ENCODE measurements at places on chromosomes 1 and 21.
A peak's percentile ranks its signal among the peaks of the same experiment; 100 is the strongest.

DNA sequence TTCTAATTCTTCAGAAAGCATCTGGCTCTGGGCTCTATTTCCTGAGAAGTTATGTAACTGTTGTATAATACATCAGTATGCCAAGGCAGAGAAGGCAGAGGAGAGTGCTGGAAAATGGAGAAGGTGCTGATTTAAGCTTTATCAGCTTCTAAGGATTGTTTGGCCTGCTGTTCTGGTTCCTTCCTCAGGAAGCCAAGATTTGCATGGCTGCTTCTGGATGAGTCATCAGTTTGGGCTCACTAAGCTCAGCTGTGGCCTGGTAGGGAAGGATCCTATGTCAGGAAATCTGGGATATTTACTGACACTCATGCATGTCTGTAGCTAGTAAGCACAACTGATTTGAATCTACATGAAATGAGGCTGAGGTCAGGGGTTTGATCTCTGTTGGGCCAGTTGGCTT is 73.2 kb upstream of the ADGRL4 start:
- DNase-seq = peak; percentile 4

DNA sequence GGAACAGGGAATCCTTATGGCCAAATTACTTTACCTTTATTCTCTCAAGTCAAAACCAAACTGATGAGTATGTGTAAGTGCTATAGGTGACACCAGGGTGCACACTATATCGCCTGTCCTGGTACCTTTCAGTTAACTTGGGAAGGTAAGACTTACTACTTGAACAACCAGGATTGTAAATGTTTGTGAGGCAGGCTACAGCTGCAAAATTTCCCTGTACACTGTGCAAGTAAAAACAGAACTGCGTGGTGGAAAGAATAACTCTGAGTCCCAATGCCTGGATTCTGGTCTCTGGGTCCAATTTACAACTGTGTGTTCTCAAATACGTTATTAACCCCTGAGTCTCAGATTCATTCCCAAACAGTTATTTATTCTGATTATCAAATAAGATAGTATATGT is 73.5 kb downstream of the TENT5C start:
- no peak for DNase-seq

- no peak for DNase-seq
These were observed 225.7 kb downstream of the GREM2 start for GRCh38 chr1:240385985-240386978.

DNA sequence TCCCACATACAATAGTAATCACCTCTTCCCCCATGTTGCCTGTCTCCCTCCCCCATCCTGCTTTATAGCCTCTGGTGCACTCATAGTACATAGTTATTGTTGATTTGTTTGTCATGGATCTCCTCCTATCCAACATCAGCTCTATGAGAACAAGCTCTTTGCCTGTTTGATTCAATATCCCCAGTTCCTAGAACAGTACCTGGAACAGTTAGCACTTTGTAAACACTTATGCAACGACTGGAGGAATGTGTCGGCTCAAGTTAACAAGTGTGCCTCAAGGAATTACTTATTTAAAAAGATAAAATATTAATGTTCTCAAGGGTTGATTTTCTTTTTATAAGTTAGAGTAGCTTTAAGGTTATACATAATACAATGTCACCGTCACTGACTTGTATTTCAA is 271.6 kb upstream of the KAZN start:
- DNase-seq = no peak

DNA sequence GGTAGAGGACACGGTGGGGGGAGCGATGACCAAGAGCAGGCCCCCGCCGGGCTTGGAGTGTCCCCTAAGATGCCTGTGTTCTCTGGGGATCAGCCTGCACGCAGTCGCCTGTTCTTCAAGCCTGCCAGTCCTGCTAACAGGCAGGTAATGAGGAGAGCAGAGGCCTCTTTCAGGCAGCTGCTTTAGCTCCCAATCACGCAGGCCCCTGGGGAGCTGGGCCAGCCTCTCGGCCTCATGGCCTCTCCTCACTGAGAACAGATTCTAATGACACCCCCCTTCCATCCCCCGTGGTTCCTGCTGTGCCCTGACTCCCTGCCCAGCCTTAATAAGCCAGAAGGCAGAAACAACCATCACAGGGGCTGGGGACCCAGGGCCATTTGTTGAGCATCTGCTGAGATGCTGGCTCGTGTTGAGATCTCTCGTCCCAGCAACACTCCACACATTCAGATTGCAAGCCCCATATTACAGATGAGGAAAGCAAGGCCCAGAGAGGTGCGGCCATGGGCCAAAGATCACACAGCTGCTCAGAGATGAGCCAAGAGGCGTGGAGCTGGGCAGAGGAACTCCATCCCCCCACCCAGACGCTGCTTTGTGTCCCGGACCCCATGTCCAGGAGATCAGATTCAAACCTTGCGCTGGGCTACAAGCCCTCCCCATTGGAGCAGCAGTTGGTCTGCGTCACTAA is 71.6 kb upstream of the CASZ1 start:
- no peak for DNase-seq

- DNase-seq = no peak
These were observed 182.5 kb upstream of the SGIP1 start for GRCh38 chr1:66351478-66351877.

- DNase-seq = peak; percentile 52
These were observed 390 bp downstream of the ZFP69B start for GRCh38 chr1:40450495-40451237.

GRCh38 chr1:44405798-44406736 is 1.0 kb downstream of the RNF220 start:
- DNase-seq = peak; percentile 21

DNA sequence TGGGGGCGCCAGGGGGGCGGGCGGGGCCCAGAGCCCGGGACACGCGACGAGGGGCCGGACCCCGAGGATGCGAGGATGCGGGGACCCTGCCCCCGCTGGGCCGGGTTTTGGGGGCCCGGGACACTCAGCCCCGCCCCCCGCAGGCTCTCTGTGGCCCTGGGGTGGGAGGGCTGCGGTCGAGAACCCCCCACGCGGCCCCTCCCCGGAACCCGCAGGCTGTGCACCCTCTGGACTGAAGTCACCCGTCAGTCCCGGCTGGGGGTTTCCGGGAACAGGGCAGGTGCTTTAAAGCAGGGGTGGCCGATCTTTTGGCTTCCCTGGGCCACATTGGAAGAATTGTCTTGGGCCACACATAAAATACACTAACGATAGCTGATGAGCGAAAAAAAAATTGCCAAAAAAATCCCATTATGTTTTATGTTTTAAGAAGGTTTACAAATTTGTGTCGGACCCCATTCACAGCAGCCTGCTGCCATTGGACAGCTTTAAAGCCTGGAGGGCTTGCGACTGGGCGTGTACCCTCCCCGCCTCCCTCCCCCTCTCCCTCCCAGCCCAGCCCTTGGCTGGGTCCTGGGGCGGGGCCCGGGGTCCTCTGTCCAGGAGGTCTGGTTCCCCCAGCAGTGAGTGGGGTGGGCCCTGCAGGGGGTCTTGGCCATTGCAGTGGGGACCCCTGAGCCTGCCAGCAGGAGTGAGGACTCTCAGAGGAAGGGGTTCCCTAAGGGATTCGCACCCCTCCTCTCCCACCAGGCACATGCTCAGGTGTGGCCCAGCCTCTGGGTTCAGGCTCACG is 21.6 kb upstream of the C1orf159 start:
- DNase-seq = no peak

DNA sequence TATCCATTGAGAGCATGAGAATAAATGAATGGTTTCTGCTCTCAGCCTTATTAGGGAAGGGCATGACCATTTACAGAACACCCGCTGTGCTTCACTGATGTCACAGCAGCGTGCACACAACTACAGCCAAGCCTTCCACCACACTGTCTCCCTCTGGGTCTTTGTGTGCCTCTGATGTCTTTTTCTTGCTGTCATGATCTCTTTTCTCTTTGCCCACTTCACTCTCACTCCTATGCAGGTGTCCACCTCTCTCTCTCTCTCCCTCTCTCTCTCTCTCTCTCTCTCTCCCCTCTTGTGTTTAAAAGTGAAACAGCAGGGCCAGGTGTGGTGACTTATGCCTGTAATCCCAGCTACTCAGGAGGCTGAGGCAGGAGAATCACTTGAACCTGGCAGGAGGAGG is 232.5 kb upstream of the JUN start:
- DNase-seq = no peak

GRCh38 chr1:203368624-203369451 is 17.9 kb upstream of the FMOD start:
- peak; percentile 88 for DNase-seq

- no peak for DNase-seq
These were observed 90.7 kb upstream of the ETS2 start for GRCh38 chr21:38714999-38715398.

DNA sequence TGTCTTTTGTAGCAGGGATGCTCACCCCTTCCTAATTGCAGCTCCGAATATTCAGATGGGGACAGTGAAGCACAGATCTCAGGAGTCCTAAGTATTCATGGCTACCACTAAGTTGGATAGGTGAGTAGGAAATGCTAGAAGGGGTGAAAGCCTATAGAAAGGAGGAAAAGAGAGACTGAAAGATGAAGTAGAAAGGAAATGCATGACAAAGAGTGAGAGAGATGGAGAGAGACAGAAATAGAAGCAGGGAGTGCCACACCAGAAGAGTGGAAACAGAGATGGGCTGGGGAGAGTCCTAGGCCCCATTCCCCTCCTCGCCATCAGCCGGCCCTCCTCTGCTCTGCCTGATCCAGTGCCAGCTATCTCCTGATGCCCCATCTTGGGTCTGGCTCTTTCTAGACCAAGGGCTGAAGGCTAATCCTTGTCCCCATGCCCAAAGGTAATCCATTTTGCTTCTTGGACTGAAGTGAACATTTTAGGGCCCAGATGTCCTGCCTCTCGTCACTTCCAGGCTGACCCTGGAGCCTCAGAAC is 2.0 kb downstream of the PEA15 start:
- DNase-seq = no peak

GRCh38 chr1:46681333-46682034 is 9.8 kb downstream of the TEX38 start:
- DNase-seq = no peak

DNA sequence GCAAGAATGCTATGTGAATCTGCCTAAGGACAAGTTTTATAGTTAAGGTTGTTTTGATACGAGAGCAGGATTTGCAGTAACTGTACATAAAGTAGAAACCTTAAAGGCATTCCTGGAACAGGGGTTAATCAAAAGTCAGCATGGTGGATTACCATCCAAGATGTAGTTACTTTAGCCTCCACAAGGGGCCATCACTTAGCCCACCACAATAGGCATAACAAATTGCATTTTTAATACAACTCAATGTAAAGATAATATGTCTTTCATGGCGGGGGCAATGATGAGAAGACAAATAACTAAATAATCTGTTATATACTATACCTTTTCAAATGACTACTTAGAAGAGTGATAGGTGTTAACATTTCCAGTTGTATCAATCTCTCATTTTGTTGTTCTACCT is 611.2 kb upstream of the ADGRL4 start:
- no peak for DNase-seq

DNA sequence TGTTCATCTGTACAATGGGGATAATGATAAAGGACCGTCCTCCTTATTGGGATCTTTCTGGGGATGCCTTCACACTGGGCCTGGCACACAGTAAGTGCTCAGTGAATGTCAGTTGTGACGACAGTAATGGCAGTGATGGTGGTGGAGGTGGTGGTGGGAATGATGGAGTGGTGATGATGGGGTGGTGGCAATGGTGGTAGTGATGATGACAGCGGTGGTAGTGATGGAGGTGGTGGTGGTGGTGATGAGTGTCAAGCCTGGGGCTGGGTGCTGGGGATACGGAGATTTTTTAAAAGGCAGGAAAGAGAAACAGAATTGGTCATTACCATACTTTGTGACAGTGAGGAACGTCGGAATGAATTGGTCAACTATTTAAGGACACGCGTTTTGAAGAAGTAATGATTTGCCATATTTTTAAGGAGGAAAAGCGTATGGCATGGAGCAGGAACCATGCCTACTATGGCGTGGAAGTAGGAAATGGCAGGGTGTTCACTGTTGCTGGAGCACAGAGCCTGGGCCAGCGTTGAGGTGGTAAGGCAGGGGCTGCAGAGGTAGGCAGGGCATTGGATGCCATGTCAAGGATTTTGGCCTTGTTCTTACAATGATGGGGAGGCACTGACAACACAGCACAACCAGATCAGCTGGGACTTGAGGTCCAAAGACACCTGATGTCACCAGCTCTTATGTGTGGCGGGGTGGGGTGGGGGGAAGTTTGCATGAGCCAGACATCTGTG is 128.7 kb downstream of the ACTL8 start:
- DNase-seq = no peak

DNA sequence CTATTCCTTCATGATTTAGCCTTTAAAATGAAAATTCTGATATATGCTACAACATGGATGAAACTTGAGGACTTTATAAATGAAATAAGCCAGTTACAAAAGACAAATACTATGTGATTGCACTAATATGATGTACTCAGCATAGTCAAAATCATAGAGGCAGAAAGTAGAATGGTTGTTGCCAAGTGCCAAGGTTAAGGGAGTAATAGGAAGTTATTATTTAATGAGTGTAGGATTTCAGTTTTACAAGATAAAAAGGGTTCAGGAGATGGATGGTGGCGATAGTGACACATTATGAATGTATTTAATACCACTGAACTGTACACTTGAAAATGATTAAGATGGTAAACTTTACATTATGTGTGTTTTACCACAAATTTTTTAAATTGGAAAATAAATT is 73.1 kb upstream of the FMN2 start:
- no peak for DNase-seq

- no peak for DNase-seq
These were observed 78.3 kb downstream of the NCAM2 start for GRCh38 chr21:21076491-21076890.

DNA sequence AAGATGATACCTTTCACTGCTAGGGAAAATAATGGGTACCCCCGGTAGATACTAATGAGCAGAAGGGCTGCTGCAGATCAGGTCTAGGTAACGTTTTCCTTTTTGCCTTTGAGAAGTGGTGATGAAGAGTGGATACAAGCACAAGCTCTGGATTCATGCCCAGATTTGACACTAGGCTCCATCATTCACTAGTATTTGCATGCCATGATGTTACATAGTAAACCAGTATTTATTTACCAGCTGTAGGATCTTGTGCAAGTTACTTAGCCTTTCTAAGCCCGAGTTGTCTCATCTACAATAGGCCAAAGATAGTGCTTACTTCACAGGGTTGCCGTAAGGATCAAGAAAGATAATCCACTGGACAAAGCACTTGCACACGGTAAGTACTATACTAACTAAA is 14.2 kb downstream of the PTPN14 start:
- DNase-seq = no peak

- DNase-seq = peak; percentile 74
These were observed 888 bp downstream of the HES5 start for GRCh38 chr1:2528966-2529783.

- DNase-seq = no peak
These were observed 8.7 kb downstream of the NPHP4 start for GRCh38 chr1:5983361-5984103.
